SK-MEL-5 (cell line): ENCODE measurements at places on chromosomes 16 and 17.

DNA sequence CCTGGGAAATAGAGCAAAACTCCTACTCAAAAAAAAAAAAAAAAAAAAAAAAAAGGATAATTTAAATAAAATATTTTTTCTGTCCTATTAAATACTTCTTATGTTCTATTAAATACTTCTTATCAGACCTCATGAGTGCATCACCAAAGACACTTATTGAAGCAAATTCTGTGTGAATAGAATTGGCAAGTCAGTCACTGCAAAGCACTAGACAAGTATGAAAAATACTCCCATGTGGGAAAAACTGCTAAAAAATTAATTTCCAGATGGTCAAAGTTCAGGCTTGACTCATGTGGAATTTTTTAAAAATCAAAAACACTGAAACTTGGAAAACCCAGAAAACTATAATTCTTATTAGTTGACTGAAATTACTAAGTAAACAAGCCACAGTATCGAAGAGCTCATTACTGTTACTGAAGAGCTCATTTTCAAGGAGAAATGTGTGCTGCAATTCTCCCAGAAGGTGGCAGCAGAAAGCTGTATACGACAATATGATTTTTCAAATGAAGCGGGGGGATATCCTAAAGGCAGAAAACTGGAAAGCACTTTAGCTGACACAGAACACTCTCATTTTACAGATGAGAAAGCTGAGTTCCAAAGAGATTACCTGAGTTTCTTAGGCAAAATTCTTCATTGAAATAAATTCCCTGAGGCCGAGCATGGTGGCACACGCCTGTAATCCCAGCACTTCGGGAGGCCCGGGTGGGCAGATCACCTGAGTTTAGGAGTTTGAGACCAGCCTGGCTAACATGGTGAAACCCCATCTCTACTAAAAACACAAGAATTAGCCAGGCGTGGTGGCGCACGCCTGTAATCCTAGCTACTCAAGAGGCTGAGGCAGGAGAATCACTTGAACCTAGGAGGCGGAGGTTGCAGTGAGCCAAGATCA lies 15.9 kb upstream of the FBXO47 start:
- DNase-seq, result peak; percentile 84

DNA sequence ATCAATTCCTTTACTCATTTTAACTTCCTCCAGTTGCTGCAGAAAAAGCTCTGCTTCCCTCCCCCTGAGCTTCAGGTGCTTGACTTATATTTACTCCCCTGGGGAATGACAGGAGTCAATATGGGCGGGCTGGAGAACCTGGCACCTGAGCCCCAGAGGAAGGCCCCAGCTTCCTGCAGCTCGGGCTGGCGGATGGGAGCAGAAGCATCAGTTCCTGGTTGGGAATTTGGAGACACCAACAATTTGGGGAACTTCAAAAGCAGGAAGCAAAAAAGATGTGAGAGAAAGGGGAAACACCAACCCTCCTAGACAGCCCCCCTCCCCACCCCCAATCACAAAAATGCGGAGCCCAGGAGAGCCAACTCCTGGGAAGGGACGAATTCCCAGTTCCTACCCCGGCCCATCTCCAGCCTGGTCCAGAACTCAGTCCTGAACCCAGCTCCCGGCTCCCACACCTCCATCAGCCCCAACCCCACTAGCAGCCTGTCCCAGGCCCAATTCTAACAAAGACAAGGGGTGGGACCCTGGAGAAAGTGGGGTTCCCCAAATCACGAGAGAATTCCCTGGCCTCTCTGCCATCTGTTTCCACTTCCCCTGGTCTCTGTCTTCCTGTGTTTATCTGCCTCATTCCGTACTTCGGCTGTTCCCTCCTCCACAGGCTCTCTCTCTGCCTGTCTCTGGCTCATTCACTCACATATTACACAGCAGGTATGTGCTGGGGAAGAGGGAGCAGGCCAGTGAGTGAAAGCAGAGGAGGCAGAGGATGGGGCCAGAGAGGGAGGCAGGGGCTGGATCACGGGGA lies 16.2 kb upstream of the ASGR2 start:
- no peak for DNase-seq

DNA sequence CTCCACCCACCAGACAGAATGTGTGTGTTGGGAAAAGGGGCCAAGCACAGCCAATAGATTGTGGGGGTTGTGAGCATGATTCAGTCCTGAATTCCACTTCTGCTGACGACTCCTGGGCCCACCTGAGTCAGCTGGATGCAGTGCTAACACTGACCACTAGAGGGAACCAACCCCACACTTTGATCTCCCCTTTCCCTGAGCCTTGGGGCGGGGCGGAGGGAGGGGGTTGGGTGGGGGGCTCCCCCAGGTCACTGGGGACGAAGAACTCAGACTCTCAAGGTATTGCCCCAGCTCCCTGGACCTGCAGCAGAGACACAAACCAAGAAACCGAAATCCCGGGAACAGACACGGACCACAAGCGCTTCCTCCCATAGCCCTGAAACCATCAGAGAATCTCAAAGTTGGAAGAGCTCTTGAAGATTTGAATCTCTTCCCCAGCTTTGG lies 621 bp upstream of the CSHL1 start:
- DNase-seq, result peak; percentile 55

DNA sequence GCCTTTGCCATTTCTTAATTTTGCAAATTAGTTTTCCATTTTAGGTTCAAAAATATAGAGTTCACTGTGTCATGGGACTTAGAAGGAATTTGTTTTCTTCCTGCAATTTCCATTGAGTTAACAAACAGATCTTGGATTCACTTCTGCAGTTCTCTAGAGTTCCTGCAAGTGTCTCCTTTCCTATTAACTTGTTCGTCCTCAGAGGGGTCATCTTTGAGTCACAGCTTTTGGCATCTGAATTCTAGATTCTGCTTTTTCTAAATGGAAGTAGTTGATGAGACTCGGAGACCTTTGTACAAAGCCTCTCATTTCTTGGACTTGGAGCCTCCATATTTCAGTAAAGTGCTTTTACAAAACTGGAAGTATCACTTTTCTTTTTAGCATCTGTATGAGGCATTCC lies 323.3 kb downstream of the BCAS3 start:
- peak; percentile 88 for DNase-seq

GRCh38 chr17:57948555-57949420 lies 6.4 kb downstream of the CUEDC1 start:
- DNase-seq, result peak; percentile 98

GRCh38 chr17:67294451-67295199 lies 49.6 kb upstream of the HELZ start:
- no peak for DNase-seq

DNA sequence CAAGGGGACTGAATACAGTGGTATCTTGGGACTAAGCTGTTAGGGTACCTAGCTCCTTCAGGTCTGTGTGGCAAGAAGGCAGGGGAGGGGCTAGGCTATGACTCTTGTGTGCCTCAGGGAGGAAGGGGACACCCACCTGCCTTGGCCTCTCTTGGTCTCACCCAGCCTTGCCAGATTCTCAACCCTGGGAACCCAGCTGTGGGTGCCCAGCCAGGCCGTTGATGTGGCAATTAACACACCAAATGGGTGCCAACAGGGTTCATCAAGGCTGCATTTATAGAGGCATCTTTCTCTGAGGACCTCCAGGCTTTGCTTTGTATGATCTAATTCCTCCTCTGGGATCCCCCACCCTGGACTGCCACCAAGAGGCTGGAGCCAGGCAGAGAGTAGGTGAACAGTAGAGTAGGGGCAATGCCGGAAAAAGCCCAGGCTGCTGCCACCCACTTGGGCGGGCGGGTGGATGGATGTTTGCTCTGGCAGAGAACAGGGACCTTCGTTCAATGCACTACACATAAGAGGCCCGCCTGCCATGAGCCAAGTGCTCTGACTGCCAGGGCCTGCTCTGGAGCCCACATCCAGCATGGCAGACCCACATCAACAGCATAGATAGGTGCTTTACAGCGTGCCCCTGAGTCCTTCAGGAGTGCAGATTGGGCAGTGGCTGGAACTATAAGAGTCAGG lies 3.2 kb upstream of the ASB16 start:
- no peak for DNase-seq

- DNase-seq, result no peak
These were observed 1.0 kb downstream of the LYRM1 start for GRCh38 chr16:20901436-20902112.

DNA sequence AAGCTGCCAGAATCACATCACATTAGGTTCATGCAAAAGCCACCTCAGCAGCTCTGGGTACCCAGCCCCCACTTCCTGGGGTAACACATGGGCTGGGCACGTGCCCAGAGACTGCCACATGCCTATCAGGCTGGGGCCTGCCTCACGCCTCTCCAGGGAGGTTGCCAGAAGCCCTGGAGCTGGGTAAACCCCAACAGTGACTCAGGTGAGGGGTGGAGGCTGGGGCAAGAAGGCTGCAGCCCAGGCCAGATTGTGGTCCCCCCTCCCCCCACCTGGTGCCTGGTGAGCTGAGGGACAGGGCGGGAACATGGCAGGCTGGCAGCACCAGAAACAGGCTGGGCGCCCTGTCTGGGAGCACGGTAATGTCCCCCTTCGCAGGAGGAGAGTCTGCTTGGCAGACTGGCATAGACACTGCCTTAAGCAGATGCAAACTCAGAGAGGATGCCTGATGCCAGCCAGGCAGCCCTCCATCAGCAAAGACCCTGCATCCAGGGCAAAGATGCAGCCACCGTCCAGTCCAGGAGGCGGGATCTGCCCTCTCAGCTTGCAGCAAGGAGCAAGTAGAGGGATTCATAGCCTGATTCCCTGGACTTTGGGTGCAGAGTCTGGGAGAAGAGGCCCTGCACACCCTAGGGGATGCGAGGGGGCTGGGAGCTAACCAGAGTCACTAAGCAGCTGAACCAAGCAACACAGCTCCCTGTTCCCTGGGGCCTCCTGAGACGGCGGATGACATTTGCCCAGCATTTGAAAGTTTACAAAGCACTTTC lies 28.8 kb downstream of the NGFR start:
- DNase-seq, result no peak

DNA sequence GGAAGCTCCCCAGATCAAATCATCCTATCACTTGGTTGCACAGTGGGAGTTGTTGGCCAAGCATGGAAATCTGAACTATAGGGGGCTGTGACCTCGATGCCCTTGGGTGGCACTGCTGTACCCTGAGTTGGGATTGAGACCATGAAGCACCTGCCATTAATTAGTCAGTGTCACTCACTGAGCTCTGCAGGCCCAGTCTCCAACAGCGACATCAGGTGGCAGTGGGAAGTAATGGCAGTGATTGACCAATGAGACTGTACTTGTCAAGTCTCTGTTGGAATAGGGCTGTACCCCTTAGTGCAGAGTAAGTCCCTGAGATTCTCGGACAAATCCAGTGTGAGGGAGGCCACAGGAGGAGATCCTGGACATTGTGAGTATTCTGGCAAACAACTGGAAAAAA lies 118.0 kb upstream of the RPL38 start:
- peak; percentile 53 for DNase-seq

DNA sequence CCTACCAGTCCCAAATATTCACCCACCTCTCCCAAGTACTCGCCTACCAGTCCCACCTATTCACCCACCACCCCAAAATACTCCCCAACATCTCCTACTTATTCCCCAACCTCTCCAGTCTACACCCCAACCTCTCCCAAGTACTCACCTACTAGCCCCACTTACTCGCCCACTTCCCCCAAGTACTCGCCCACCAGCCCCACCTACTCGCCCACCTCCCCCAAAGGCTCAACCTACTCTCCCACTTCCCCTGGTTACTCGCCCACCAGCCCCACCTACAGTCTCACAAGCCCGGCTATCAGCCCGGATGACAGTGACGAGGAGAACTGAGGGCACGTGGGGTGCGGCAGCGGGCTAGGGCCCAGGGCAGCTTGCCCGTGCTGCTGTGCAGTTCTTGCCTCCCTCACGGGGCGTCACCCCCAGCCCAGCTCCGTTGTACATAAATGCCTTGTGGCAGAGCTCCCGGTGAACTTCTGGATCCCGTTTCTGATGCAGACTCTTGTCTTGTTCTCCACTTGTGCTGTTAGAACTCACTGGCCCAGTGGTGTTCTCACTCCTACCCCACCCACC lies 29.8 kb downstream of the POLR2A start:
- no peak for DNase-seq

- no peak for DNase-seq
These were observed 16.7 kb upstream of the C16orf78 start for GRCh38 chr16:49356728-49357488.

- no peak for DNase-seq
These were observed 22.2 kb downstream of the HS3ST4 start for GRCh38 chr16:25713785-25714570.

- no peak for DNase-seq
These were observed 48.0 kb downstream of the TMEM235 start for GRCh38 chr17:78279360-78279990.

GRCh38 chr17:14596224-14596623 lies 295.3 kb downstream of the HS3ST3B1 start:
- no peak for DNase-seq

DNA sequence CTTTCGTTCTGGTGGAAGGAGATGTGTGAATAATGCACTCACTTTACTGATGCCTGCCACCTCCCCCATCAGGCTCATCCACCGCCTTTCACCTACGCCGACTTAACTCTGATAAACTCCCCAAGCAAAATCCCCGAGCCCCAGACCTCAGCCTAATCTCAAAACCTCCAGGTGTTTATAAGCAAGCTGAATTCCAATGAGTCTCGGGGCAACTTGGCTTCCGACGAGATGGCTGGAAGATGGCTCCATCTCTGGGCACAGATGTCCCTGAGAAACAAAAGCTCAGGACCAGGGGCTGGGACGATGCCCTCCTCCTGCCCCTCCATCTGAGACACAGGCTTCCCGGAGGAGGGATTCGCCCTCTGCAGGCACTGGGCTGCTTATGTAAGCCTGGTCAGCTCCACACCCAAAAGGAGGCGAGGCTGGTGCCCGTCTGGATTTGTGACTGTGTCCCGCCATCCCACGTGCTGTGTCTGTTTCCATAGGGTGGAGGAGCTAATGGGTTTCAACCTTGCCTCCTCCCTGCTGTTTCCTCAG lies 386.4 kb upstream of the TNRC6C start:
- no peak for DNase-seq

GRCh38 chr17:18005496-18005895 lies 32.8 kb downstream of the DRC3 start:
- no peak for DNase-seq

GRCh38 chr16:21260870-21261791 lies 17.0 kb downstream of the CRYM start:
- no peak for DNase-seq

- peak; percentile 53 for DNase-seq
These were observed 13.2 kb upstream of the SLC12A3 start for GRCh38 chr16:56851671-56852400.

- DNase-seq, result peak; percentile 15
These were observed 702 bp downstream of the TENT4B start for GRCh38 chr16:50153596-50154419.

GRCh38 chr16:13421726-13422125 lies 498.2 kb upstream of the ERCC4 start:
- no peak for DNase-seq

DNA sequence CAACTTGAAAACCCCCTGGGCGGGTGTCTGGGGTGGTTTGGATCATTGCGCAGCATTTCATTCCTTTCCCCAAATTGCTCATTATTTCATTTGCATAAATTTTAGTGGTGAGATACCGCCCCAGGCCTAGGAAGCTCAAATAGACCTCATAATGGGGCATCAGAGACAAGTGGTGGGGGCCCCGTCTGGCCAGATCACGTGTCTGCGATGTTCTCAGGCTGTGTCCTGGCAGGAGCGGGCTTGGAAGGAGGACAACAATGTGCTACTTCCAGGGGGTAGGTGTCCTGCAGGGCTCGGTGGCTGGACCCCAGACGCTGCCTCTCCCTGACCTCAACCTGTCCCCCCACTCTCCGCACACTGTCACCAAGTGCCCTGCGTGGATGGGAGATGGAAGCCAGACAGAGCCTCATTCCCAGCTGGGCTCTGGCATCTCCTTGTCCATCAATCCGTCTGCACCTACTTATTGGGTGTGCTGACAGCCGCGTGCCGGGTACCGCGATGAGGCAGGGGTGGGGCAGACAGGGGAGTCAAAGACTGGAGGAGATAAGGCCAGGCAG lies 116.9 kb downstream of the NTN1 start:
- DNase-seq, result no peak

- no peak for DNase-seq
These were observed 84.2 kb downstream of the MAP2K4 start for GRCh38 chr17:12104831-12105230.
